ENCODE measurements at places on chromosomes 3 and 15.

DNA sequence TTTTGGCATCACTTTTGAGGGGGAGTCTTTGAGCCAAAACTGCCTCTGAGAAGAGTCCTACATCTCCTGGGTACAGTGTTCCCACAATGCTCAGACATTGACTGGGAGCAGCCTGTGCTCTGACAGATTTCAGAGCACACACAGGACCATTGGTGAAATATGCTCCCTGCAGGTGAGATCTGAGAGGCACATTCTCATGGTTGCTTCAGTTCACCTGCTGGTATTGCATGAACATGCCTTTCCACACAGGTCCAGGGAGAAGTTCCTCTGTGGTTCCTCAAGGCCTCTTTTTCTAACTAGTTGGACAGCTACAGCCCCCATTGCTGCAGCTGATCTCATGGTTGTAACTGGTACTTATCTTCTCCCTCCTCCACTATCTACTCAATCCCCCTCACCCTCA, 37.0 kb downstream of the FOXL2 start:
- no peak for DNase-seq

DNA sequence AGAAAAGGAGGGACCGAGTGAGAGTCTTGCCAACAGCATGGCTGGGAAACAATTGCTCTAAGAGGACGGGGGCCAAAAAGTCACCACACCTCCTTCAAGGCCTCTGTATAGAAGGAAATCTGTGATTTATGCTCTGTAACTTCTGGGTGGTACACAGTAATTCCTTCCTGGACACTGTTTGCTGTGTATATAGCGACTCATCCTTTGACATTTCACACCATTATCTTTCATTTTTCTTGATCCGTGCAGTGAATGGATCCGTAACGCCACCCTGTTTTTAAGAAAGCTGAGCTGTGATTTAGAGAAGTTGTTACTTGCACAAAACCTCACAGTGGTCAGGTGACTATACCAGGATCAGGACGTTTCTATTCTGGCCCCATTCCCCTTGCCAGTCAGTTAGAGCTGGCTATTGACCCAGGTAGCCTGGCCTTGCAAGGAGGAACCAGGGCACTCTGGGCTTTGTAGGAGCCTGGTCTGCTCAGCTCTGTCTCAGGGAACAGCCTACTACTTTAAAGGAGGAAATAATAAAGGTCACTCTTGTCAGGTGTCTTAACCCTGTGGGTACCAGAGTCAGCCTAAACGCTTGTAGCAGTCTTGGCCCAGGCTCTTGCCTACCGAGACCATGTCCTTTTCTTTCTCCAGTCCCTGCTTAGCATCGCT, 86.5 kb upstream of the MYZAP start:
- DNase-seq = no peak

DNA sequence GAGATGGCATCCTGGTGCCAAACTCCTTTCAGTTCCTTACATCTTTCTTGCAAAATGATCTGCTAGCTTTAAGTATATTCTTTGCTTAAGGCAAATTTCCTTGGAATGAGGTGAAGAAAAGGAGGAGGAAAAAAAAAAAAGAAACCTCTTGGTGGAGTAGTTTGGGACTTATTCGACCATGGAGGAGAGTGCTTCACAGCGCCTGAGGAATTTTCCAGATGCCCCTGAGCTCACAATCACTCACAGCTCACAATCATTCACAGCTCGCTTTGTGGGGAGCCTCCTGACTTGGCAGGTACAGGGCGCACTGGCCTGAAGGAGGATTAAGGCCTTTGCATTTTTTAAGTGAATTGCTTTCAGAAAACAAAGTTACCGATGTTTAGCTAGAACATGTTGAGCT, 53.9 kb downstream of the BOC start:
- no peak for DNase-seq

GRCh38 chr3:45123581-45124269, 22.5 kb downstream of the CDCP1 start:
- no peak for DNase-seq

DNA sequence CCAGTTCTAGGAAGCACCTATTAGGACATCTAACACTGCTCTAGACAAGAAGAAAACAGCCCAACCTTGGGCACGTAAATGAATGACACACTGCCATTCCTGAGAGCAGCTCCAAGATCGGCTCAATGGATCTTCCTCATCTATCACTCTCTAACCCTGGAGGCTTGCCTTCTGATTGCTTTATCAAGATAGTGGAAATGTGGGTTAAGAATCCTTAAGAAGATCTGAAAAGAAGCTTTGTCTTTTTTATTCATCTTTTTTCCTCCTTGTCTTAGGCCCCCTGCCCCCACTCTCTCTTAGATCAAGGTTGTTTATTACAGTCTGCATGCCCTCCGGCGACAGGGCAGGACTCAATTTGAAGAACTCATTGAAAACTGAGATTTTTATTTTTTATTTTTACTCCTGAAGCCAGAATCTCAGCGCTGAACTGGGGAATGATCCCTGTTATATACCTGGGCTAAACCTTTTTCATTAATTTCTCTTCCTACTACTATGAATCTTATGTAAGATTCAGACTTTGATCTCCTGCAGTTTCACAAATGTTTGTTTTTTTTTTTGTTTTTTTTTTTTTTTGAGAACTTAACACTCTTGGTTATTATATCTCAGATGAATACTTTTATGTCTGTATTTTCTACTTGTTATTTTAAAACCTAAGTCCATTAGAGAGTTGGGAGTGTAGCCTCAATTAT, 219.5 kb downstream of the SV2B start:
- DNase-seq = no peak

DNA sequence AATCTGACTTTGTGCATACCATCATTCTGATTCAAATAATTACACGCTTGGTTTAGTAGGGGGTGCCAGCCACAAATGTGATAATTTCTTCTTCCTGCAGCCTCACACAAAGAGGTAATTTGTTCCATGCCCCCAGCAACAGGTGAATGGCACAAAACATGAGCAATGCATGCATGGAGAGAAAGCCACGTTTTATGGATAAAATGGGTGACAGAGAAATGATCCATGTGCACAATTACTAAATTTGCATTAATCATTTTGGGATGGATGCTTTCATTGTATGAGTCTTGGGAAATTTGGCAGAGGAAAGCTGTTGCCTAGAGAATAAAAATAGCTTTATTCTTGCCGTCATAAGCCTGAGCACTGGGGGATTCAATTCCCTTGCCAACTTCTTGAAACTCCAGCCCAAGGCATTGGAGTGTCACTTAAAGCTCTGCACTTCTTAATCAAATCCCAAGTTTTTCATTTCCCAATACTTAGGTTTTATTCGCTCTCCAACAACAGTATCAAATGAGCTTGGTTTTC, 411.6 kb downstream of the GBE1 start:
- no peak for DNase-seq

- DNase-seq = no peak
Measured at GRCh38 chr3:64805248-64805647, 117.4 kb upstream of the ADAMTS9 start.

DNA sequence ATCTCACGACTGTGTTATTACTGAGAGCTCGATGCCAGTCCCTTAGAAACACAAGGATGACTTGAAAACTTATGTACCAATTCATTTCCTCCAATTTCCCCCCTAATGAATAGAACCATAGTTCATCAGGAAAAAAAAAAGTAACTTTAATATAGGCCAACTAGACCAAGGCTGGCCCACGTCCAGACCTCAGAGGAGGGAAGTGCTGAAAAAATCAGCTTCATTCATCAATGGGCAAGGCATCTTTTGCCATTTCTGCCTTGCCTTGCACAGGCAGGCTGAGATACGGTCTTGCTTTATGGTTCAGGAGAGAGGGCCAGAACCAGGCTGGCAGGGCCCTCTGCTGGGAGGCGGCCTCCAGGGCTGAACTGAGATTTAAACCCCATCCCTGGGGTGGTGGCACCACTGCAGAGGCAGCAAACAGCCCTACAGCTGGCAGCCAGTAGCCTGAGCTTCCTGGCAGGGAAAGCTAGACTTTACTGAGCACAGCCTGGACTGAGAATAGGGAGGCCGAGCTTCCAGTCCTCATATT, 104.1 kb upstream of the TNFAIP8L3 start:
- DNase-seq = no peak

GRCh38 chr15:85532689-85533088, 152.3 kb downstream of the AKAP13 start:
- no peak for DNase-seq

Data from stimulated activated CD4-positive, alpha-beta T cell treated with anti-CD3 and anti-CD28 coated beads, Interleukin-15, amount 100 ng/mL, for 1 hour (primary cell).